ENCODE measurements at places on chromosomes 6 and 20.

DNA sequence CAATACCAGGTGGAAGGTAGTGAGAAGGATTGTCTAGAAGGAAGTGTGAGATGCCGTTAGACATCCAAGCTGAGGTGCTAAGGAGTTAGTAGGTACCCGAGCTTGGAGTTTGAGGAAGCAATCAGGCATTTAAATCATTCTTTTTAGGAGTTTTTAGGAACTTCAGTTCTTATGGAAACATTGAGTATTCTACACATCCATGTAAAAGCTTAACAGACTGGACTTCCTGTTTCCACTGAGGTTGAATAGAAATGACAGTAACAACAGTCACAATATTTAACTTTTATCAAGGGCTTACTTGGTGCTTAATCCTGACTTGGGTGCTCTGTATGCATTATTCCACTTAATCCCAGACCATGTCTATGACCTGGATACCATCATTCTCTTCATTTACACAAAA lies 136.4 kb downstream of the UST start:
- no peak for DNase-seq

DNA sequence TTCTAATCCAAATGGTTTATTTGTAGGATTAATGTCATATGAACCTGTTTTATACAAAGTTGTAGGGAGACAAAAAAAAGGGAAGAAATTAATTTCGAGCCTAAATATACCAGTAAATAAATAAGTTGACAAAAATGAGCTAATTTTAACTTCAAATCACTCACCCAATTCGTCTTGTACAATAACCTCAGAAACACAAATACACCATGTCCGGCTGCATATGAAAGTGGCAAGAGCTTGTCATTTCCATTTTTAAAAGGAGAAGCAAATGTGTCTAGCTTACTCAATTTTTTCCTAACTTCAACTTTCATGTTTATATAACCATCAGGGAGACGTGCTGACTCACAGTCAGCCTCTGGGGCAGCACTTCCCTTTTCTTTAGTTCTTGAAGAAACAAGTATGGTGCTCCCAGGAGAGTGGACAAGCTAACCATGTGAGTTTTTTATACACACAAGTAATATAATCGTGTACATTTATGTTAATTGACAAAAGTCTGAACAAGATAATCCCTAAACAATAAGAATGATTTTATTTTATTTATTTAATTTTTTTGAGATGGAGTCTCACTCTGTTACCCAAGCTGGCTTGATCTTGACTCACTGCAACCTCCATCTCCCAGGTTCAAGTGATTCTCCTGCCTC lies 55.5 kb upstream of the SGK1 start:
- DNase-seq: no peak

GRCh38 chr6:100177956-100178355 lies 183.9 kb upstream of the MCHR2 start:
- no peak for DNase-seq

DNA sequence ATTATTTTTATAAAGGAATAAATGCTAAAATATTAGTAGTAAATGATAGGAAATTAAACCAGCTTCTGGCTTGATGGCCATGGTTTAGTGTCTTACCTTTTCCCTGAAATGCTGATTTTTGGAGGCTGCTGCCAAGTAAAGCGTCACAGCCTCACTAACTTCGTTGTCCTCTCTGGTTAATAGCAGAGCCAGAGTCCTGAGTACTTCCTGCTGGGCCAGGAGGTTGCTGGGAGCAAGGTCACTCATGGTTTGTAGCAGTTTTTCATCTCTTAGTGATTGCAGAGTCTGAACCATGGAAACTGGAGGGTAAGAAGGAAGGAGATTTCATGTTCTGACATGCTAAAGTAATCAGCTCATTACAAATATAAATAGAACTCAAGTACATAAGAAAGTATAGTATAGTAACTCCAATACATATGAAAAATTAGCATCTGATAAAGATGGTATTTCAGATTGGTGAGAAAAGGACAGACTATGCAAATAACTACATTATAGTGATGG lies 26.5 kb upstream of the ARMH2 start:
- no peak for DNase-seq

DNA sequence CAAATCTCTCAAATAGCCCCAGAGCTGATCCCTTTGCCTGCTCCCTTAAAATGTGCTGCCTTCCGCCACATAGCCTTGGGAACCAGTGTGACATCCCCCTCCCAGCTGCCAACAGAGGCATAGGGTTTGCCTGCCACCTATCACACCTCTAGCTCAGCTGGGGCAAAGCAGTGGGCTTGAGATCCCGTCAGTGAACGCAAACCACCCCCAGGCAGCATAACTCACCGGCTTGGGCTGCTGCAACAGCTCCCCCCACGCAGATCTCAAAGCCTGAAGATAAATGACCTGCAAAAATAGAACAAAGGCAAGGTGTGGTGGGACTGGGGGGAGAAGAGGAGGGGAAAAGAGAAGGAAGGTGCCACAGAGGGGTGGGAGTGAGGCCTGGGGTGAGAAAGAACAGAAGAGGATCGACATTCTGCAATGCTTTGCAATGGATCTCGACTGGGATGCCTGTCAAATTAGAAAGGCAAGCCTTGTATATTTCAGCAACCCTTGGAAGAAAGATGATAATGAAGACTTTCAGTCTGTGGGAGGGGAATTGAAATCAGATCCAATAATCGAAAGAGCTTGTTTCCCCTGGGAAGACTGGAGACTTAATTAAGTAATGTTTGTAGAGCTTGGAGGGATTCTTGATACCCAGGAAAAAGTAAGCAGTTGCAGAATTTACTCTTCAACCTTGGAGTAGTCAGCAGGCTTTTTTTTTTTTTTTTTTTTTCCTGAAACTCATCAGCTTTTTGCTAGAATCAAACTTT lies 1.3 kb downstream of the PDYN start:
- DNase-seq: no peak

DNA sequence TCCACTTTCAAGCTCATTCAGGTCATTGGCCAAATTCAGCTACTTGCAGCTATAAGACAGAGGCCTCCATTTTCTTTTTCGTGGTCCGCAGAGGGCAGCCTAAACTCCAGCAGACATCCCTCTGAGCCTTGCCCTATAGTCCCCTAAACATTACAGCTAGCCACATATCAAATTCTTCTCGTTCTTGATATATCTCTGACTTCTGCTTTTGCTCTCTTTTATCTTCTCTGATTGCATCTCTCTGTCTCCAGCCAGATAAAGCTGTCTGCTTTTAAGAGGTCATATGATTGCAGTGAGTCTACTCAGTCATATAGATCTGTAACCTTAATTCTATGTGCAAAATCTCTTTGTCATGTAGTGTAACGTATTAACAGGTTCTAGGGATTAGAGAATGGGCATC lies 358.4 kb upstream of the RGS17 start:
- DNase-seq: no peak

DNA sequence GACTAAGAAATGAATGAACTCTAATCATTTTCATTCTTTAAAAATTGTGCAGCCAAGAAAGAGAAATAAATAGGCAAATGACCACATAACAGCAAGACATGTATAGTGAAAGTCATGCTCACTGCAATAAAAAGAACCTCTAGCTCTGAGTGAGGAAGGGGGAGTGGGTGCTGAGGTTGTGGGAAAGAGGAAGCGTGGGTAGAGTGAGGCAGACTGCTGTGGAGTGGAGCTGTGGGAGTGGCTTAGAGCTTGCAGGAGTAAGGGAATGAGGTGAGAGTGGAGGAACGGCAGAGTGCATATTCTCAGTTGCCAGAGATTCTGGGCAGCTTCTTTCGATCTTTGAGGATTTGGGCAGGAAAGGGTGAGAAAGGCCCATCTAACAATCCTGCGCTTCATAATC lies 10.4 kb downstream of the DEFB129 start:
- no peak for DNase-seq

GRCh38 chr6:4906293-4907276 lies 97.3 kb downstream of the RPP40 start:
- DNase-seq: no peak

DNA sequence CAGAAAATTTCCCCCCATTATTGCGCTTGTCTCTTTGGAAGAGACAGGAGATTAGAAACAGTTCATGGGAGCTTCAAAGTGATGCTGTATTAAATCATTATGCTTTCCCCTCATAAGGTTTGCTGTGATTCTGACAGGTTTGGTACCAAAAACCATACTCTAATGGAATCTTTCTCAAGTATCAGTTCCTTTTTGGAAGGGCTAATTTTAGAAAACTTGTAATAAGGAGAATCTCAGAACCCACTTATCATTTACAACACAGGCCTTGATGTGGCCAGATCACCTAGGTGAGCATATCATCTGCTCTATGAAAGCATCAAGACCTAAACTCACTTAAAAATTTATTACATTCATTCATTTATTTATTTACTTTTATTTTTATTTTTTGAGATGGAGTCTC lies 51.2 kb downstream of the TP53INP2 start:
- no peak for DNase-seq

GRCh38 chr6:147774856-147775255 lies 266.4 kb downstream of the SAMD5 start:
- DNase-seq: no peak

- no peak for DNase-seq
These were observed 878 bp downstream of the HLA-C start for GRCh38 chr6:31270788-31271640.

DNA sequence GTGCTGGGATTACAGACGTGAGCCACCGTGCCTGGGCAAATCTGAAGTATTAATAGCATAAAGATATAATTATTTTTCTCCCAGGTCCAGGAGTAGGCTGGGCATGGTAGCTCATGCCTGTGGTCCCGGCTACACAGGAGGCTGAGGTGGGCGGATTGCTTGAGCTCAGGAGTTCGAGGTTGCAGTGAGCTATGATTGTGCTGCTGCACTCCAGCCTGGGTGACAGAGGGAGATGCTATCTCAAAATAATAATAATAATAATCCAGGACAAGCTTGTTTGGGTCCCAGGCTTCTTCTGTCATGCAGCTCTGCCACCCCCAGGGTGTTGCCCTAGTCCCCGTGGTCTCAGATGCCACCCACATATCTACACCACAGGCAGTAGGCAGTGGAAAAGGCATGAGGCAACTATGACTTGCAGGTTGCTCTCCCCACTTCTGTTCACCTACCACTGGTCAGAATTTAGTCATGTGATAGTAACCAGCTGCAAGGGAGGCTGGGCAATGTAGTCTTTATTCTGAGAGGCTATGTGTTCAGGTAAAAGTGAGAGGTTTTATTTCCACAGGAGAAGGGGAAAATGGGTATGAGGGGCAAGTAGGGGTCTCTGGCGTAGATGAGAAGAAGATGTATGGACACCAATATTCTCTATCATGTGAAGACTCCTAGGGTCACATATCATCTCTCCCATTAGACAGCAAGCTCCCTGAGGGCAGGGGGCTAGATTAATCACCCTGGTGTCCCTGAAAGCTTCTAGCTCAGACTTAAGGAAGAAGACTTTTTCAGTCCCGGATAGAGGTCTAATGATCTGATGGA lies 25.7 kb downstream of the TCF15 start:
- no peak for DNase-seq

- DNase-seq: no peak
These were observed 75.2 kb upstream of the IYD start for GRCh38 chr6:150293423-150294173.

DNA sequence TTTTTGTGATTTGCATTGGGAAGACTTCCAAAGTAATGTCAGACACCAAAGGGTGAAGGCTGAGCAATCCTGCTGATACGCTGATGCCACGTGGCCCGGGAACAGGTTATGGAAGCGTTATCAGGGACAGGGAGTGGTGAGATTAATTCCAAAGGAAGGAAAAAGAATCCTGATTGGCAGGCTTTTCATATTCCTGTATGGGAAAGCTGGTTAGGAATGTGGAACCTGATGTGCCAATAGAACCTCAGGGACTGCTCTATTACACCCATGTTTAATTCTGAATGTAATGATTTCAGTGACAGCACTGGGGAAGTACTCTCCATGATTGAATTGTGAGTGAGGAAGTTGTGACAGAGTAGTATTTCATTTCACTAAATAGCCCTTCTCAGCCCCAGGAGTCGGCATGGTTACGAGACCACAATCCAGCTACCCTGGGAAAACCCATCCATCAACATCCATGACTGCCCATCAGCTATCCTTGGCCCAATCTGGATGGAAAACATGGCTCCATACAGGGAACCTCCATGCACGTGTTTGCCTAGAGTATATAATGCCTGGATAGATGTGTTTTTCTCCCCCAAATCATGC lies 49.4 kb downstream of the F13A1 start:
- DNase-seq: no peak

- DNase-seq: no peak
These were observed 67.6 kb upstream of the CNKSR3 start for GRCh38 chr6:154578004-154578559.

GRCh38 chr20:17971300-17972013 lies 2.6 kb downstream of the MGME1 start:
- DNase-seq: no peak

DNA sequence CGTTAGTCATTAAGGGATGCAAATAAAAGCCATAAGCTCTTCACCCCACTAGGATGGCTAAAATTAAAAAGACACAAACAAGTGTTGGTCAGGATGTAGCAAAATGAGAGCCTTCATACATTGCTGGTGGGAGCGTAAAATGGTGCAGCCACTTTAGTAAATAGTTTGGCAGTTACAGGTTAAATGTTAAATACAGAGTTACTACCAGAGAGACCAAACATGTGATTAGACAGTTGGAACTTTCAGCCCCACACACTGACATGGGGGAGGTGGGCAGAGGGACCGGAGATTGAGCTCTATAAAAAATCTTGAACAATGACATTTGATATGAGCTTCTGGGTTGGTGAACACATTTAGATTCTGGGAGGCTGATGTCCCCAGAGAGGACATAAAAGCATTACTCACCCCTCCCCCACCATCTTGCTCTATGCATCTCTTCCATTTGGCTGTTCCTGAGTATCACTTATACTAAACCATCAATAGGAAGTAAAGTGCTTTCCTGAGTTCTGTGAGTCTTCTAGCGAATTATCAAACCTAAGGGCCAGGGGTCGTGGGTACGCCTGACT lies 20.4 kb upstream of the ZNF318 start:
- no peak for DNase-seq

Data from activated CD4-positive, alpha-beta T cell treated with anti-CD3 and anti-CD28 coated beads for 24 hours (primary cell).